Stimulated activated CD8-positive, alpha-beta memory T cell treated with anti-CD3 and anti-CD28 coated beads, Interleukin-4, amount 100 ng/mL, for 24 hours (primary cell): ENCODE measurements at places on chromosomes 3 and 15.

GRCh38 chr15:85073556-85074194, 92.0 kb downstream of the PDE8A start:
- no peak for DNase-seq

DNA sequence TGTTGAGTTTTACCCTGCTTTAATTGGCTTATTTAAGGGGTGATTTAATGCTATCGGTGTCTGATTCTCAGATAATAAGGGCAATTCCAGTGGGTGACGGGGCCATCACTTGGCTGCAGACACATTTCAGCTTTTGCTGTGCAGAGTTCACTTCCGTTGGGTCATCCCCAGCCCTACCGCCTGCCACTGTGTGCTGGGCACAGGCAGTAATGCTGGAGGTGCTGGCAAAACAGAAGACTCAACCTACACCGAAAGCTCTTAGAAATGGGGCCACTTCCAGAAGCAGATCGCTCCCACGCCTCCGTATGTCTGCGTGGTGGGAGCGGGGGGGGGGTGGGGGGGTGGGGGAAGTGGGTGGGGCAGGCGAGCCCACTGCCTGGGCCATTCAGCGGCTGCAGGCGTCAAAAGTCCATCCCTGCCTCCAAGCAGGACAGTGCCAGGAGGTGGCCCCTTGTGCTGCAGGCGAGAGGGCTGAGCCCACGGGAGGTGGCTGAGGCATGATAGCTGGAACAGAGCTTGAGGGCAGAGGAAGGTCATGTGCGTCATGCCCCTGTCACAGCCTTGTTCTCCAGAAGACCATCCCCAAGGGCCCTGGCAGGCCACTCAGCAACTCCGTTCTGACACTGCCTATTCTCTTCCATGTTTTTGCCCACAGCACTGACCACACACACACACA, 128.3 kb downstream of the ATP10A start:
- no peak for DNase-seq

DNA sequence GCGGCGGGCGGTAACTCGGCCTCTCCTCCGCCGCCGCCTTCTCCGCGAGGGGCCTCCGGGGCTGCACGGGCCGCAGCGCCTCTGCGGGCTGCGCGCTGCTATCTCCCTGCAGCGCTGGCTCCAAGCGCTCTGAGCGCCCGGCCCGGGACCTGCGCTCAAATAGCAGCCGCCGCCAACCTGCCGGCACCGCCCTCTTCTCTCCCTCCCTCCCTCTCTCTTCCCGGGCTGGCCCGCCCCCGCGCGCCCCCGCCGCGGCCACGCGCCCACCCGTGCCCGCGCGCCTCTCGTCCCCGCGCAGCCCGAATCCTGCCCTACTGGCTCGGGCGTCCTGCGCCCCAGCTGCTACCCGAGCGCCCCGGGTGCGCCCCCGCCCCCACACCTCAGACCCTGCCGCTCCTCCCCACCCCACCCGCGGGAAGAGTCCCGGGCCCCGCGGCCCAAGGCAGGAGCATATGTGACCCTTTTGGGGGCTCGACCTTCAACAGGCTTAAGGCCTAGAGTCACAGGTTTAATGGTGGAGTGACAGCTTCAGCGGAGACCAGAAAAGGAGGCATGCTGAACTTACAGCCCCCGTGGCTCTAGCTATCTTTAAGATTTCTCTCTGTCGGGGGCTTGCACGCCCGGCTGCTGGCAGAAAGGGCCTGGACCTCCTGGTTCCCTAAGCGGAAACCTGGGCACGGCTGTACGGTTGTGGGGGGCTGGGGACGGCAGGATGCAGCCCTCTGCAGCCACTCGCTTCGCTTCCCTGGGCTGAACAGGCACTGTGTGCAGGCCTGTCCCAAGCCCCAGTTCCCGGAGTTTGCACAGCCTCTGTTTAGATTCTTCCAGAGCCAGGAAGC, at the start of gene CACNA2D2:
CACNA2D2 (minus strand) TSS at position 131 of the 839 bp plus-strand sequence. CDS start 211 bp downstream, outside the sequence.
- peak; percentile 52 for DNase-seq

- DNase-seq = no peak
Observed at GRCh38 chr3:13229273-13229949, 156.2 kb upstream of the IQSEC1 start.

GRCh38 chr15:41801850-41802455, 25.9 kb upstream of the JMJD7 start:
- DNase-seq = no peak

- no peak for DNase-seq
Observed at GRCh38 chr3:160108362-160108761, 116.9 kb upstream of the C3orf80 start.

DNA sequence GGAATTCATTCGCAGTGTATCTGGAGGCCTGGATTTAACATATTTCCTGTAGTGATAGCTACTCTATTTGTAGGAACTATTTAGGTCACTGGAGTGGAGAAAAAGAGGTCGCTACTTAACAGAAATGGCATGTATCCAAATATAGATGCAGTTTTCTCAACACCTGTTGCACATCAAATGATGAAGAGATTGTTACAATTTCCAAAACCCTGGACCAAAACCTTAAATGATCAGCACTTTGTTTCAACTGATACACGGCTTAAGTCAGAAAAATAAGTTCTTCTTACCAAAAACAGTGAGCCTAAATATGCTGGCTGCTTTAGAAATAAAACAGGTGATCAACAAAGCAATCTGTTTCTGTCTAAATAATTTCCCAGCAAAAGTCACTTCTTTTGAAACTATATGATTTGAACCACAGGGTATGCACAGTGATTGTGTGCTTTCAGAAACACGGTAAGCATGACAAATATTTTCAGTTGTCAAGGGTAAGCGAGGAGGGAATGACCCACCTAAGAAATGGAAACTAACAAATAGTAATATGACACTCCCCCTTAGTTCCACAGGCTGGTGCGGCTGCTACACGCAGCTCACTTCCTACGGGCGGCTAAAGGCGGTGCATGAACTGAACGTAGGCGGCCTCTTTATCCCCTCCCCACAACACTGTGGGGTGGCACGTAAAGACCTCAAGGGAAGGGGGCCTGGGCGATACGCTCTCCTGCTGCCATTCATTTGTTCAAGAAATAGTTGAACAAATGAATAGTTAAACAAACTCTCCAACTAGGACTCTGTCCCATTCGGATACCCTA, 1.1 kb downstream of the EHD4 start:
- peak; percentile 54 for DNase-seq

DNA sequence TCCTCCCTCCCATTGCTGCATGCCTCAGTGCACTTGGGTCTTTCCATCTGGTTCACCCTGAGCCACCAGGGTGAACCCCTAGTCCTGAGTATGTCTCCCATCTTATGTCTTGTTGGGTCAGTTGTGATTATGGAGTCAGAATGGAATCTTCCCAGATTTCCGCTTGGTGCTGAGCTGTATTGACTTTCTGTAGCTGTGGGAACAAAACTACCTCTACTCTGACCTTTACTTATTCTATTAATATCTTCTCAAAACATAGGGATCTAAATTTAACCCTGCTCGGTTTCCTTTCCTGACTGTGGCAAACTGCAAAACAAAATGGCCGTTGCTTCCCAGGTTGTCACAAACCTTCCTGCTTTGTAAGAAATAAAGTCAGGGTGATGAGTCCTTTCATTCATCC, 295.8 kb upstream of the LYSMD4 start:
- no peak for DNase-seq

DNA sequence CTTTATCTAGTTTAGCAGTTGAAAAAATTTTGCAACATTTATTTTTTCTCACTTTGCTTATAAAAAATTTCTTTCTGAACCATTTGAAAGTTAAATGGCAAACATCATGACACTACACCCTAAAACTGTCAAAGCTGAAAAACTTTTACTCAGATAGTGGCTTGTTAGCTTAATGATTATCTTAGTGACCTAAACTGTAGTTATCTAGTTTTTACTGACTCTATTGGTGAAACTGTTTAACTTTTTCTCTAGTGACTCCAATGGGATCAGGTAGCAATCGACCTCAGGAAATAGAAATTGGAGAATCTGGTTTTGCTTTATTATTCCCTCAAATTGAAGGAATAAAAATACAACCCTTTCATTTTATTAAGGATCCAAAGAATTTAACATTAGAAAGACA, 13.3 kb downstream of the FBXO22 start:
- no peak for DNase-seq

- DNase-seq = no peak
Observed at GRCh38 chr15:33278816-33279612, 31.8 kb upstream of the RYR3 start.

DNA sequence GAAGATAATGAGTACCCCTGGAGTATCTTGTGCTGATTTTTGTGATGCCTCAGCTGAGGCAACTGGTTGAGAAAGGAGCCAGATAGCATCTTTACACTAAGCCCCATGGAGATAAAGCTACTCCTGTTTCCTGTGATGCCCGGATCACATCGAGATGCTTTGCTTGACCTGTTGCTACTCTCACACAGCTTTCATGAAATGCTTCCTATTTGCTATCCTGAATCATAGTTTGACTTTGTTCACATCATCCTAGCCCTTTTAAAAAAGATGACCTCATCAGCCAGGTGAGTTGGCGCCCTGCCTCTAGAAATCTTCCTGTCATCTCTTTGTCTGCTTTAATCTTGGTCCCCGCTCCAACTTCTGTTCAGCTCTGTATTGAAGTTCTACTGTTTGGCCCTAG, 409.6 kb upstream of the TBL1XR1 start:
- DNase-seq = no peak

DNA sequence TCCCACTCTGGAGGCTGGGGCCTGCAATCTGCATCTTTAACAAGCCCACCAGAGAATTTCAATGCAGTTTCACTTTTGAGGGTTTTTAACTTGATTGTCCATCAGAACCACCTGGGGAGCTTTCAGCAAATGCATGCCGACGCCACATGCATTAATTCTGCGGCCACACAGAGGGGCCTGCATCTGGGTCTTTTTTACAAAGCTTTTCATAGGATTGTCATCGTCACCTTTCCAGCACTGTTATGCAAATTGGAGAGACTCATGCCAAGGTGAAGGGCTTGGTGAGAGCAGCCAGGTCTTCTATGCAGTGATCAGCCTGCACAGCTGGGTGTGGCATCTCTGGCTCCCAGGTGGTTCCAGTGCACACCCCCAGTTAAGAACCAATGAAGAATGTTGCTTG, 143.0 kb upstream of the CTDSPL start:
- DNase-seq = no peak

DNA sequence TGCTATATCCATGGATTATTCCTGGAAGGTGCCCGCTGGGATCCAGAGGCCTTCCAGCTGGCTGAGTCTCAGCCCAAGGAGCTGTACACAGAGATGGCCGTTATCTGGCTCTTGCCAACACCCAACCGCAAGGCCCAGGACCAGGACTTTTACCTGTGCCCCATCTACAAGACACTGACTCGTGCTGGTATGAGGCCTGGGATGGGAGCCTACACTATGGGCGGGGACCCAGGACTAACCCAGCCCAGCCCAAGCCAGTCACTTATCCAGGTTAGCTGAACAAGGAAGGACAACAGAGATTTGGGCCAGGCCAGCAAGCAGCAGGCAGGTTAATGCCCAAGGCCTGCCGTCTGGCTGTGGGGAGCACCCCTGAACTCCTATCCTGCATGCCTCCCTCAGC, 45.3 kb downstream of the SEMA3G start:
- DNase-seq = no peak

GRCh38 chr3:169554611-169555010, 108.9 kb downstream of the MECOM start:
- DNase-seq = no peak

GRCh38 chr3:187739561-187740332, 5.5 kb downstream of the BCL6 start:
- DNase-seq = peak; percentile 71

DNA sequence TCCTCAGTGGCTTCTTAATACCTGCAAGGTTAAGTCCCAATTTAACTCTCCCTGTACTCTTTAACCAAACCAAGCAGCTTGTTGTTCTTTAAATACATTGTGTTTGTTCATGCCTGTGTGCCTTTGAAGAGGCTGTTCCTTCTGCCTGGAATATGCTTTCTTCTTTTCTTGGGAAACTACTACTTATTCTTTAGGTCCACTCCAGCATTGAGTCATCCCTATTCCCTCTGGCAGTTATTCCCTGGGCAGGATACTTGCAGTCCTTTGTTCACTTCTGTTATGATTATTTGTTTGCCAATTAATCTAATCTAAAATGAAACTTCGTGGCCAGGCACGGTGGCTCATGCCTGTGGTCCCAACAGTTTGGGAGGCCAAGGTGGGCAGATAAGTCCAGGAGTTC, 139.3 kb downstream of the ZNF609 start:
- no peak for DNase-seq

GRCh38 chr3:121998030-121998580, 23.9 kb downstream of the ILDR1 start:
- DNase-seq = no peak

GRCh38 chr3:106004137-106004681, 135.4 kb upstream of the CBLB start:
- DNase-seq = no peak

- no peak for DNase-seq
Observed at GRCh38 chr15:69080295-69081248, 66.1 kb downstream of the NOX5 start.

- no peak for DNase-seq
Observed at GRCh38 chr15:91456251-91456718, 356.2 kb downstream of the SV2B start.

DNA sequence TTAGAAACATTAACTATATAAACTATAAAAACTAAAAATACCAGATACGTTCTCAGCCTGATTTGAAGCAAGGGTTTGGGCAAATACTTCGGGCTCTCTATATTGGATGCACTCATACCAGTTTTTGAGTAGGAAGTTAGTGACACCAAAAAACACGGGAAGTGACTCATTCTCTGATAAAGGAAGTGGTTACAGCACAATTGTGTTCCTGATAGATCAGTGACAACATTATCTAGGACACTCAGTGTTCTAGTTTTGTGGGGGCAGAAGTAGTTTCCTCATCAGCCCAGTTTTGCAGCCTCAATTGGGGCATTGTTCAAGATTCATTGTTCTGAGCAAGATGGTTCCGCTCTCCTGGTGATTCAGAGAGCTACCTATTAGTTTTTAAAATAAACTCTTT, 469.6 kb upstream of the DPPA4 start:
- no peak for DNase-seq

- no peak for DNase-seq
Observed at GRCh38 chr15:44243141-44243540, 45.4 kb upstream of the GOLM2 start.

- no peak for DNase-seq
Observed at GRCh38 chr3:179971280-179971679, 65.5 kb downstream of the PEX5L start.

DNA sequence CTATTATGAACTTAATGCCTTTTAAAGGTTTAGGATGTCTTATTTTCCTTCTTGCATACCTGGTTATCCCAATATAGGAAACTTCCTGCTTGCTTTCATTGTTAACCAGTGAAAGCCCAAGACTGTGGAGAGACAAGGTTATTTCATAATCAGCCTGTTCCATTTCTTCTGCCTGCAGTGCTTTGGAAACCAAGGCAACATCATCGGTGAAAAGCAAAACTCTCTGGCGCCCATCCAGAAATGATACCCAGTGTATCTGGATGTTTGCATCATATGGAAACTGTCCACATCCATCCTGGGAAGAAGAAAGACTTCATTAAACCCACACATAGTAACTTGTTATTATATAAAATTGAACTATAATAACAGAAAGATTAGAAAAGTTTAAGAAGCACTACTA, 170.1 kb downstream of the VPS13C start:
- no peak for DNase-seq

DNA sequence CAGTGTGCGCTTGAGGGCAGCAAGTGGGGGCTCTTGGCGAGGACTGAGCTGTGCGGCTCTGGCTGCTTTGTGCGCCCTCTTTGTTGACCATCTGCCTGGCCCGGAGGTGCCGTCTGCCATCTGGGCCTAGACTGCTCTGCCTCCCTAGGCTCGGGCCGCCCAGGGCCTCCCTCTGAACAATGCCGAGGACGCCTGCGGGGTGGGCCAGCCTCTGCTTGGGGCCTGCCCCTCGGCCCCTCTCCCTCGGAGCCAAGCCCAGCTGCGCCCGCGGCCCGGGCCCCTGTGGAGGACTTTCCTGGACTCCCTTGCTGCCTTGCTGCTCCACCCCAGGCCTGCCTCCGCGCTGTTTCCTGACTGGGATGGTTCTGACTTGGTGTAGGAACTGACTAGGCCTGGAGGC, 31.9 kb upstream of the SPSB4 start:
- DNase-seq = no peak
